Hippocampal formation (tissue), 2 donors: ENCODE measurements at places on chromosomes 1 and 21.

DNA sequence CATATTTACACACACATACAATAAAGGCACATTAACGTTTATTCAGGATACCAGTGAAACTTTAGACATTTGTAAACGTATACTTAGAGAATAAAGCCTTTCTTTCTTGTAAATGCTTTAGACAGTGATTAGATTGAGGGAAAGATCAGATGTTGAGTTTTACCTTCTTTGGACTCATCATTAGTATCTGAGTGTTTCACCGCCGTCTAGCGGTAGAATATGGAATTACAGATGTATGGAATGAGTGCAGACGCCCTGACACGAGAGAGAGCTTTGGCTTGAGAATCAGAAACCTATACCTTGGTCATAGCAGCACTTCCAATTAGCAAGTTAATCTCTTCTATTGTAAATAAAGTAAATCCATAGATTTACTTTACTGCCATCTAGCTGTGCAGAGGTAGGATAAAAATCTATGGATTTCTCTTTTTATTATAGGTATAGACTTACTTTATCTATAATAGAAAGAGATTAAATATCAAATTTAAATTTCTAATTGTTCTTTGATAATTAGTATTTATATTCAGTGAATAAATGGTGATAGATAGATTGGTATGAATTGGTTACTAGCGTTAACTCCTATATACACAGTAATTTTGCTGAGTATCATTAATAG, 12.6 kb downstream of the FLG2 start:
- DNase-seq: no peak

DNA sequence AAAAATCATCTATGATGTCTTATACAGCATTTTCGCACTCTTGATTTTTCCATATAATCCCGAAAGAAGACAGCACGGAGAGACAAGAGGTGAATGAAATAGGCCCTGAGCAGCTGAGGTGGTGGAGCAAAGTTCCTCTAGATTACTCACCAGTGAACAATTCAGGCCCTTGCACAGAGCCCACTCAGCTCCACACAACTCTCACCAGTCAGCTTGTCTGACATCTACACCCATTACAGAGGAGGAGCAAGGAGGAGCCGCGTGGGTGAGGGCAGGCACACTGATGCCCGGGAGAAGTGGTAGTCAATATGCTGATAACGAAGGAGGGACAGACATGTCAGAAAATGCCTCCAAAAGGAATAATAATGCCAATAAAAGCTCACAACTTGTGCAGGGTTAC, 59.9 kb downstream of the DNM3 start:
- DNase-seq: peak; percentile 33

GRCh38 chr1:221308534-221309511, 429.6 kb downstream of the HLX start:
- no peak for DNase-seq

GRCh38 chr1:42934541-42935312, 23.9 kb downstream of the SLC2A1 start:
- no peak for DNase-seq

- DNase-seq: no peak
Observed at GRCh38 chr1:69483246-69483645, 84.5 kb upstream of the LRRC7 start.

DNA sequence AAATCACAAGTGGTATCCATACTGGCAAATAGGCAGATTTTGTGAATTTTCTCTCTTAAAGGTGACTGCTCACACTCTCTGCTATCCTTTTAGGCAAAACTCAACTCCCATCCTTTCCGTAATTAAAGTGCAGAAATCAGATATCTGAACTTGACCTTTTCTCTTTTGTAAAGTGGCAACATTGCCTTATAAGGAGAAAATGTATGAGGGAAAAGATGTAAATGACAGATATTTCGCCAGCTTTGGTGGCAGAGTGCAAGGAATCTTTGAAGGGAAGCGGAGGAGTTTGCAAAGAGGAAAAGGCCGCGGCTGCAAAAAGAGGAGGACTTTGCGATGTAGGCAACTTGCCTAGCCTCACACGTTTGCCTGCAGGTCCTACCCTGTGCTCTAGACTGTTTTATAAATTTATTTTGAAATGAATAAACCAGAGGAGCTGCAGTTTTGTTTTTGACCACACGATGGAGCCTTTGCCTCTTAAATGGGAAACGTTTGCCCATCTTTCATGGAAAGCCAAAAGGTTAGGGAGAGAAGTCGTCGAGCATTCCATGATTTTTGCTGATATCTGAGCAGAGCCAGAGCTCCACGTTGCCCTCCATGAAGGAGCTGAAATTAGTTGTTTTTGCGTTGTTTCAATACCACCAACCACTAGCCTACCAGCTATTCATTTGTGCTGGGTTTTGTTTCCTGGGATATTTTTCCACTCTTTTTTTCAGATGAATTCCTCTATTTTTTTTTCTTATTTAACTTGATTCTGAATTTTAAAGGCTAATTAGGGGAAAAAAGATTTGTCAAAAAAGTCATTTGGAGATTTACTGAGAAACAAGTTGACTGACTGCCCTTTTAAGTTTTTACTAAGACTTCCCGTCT, 242.3 kb downstream of the LMX1A start:
- DNase-seq: peak; percentile 7

GRCh38 chr1:77375541-77375940, 93.7 kb downstream of the AK5 start:
- DNase-seq: no peak

GRCh38 chr1:89519779-89520358, 4.8 kb upstream of the LRRC8B start:
- DNase-seq: no peak

DNA sequence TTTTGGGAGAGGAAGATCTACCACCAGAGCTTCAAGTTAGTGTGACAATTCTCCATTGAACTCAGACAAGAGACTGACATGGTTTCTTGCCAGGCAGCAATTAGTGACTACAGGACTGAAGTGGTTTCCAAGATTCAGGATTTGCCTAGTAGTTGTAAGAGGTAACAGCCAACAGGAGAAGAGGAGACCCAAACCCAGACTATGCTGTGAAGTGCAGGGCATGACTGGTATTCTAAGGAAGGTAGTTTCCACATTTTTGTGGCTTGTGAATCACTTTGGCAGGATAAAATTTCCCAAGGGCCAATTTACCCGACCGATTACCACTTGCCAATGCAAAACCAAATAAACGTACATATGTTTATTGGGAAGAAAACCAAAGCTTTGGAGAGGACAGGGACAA, 14.7 kb upstream of the RAP1A start:
- DNase-seq: no peak

DNA sequence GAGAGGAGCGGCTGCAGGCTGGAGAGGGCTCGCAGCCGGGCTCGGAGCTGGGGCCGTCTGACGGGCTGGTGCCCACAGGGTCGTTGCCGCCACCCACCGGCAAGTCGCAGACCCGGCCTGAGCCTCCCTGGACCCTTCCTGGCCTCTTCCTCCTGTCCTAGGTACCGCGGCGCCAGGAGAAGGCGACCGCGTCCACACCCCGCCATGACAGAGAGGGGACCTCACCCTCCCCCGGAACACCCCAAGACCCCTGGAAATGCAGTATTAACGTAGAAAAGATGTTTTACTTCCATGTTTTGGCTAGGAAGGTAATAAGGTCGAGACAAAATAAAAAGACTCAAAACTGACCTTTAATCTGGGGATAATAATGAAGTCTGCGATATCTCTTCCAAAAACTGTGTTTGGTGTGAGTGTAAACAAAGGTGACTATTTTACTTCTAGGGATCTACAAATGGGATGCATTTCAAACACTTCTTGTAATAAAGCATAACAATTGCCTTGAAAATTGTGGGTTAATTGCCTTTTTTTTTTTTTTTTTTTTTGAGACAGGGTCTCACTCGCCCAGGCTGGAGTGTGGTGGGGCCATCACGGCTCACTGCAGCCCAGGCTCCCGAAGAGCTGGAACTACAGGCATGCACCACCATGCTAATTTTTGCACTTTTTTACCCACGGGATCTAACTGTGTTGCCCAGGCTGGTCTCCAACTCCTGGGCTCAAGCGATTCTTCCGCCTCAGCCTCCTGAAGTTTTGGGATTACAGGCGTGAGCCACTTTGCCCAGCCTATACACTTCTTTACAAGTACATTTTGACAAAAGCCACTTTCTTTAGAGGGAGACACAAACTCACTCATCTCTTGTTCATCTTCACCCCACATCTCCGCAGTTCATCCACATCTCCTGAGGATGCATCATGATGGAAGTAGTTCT, 838 bp upstream of the RSRP1 start:
- no peak for DNase-seq

DNA sequence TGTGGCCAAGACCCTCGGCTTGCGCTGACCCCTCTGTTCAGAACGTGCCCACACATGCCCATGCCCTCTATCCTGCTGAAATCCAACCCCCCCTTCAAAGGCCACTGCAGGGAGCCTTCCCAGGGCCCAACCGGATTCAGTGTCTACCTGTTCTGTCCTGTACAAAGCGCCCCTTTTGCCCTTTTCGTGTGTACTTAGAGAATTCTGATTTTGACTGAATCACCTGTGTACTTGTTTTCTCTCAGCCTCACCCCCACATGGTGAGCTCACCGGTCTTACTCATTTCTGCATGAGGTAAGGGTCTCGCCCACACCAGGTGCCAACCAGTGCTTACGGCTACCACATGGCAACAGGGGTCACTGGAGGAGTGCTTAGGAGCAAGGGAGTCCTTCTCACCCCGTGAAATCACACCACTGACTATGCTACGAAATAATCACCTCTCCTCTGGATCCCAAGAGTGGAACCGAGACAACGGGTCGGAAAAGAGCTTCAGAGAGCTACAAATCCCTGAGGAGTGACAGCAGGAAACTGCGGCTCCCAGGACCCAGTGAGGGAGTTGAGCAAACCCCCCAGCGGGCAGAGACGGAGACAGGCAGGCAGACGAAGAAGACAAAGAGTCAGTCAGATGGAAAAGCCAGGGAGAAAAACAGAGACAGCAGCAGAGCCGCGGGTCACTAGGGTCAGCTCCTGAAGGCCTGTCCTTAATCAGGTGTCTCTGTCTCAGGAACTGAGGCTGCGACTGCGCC, 2.1 kb upstream of the S100A2 start:
- no peak for DNase-seq

DNA sequence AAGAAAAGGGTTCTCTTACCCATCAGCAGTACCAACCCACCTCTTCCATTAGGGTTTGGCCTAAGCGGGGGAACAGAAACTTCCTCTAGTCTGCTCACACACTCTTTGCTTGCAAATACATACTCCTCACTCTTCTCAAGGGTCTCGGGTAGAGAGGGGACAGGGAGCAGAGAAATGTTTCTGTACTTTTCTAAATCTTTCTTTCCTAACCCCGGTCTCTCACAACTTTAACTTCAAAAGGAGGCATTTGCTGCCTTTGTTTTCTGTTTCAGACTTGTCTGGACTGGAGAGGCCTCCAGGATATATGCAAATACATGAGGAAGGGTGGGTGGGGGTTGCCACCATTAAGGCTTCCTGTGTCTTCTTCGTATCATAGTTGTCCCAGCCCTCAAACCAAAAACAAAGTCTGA, 10.5 kb upstream of the LAX1 start:
- no peak for DNase-seq

GRCh38 chr1:83625646-83626045, 373.3 kb downstream of the TTLL7 start:
- no peak for DNase-seq

GRCh38 chr1:211705467-211706091, 30.2 kb upstream of the NEK2 start:
- DNase-seq: no peak

- no peak for DNase-seq
Observed at GRCh38 chr1:8020032-8020431, 6.1 kb downstream of the ERRFI1 start.

DNA sequence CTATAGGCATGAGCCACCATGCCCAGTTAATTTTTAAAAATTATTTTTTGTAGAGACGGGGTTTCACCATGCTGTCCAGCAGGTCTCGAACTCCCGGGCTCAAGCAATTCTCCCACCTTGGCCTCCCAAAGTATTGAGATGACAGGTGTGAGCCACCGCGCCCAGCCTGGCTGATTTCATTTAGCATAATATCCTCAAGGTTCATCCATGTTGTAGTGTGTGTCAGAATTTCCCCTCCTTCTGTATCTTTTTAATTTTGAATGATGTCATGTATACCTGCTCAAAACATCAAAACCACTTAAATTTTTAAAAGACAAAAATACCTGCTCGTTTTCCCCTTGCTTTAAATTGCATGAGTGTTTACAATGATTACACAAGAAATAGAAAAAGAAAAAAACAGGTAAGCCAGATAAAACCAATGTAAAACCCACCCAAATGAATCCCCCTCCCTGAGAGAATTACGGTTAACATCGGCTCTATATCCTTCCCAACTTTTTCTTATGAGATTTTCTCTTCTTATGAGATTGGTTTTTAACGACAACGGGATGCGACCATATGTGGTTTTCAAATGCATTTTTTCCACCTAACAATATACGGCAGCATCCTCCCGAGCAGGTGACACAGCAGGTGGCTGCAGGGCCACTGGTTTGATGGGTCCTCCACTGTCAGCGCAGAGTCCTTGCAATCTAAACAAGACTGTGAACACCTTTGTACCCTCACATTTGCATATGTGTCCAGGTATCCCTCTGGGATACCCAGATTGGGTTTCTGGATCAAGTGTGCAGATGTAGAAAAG, 22.1 kb downstream of the IFFO2 start:
- DNase-seq: no peak

DNA sequence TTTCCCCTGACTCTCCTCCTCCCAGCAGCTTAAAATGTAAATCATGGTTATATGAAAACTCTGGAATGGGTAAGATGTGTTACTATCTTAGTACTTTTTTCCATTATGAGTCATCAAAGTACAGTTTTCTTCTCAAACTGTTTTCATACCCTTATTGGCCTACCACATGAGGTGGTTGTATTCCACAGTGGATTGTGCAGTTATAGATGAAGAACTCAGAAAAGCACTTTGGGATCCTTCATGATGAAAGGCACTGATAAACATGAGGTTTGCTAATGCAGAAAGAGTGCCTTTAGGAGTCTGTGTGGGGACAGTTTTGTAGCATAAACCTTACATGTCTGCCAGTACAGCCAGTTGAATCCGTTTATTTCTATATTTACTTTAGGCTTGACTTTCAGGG, 32.0 kb upstream of the MYOCOS start:
- no peak for DNase-seq

- no peak for DNase-seq
Observed at GRCh38 chr1:34988147-34988546, 3.0 kb upstream of the TMEM35B start.

- DNase-seq: no peak
Observed at GRCh38 chr1:27600498-27601175, 3.3 kb downstream of the AHDC1 start.

DNA sequence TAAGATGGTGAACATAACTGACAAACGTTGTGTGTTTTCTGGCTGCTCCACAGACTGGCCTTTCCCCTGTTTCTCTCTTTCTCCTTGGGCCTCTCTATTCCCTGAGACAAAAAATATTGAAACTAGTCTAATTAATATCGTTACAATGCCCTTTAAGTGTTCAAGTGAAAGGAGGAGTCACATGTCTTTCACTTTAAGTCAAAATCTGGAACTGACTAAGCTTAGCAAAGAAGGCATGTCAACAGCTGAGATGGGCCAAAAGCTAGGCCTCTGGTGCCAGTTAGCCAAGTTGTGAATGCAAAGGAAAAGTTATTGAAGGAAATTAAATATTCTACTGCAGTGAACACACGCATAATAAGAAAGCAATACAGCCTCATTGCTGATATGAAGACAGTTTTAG, 32.2 kb upstream of the FCRL3 start:
- DNase-seq: no peak

- DNase-seq: no peak
Observed at GRCh38 chr1:1908506-1908791, 6.6 kb upstream of the CALML6 start.
